NCI-H460 (cell line): ENCODE measurements at places on chromosomes 11 and 22.

DNA sequence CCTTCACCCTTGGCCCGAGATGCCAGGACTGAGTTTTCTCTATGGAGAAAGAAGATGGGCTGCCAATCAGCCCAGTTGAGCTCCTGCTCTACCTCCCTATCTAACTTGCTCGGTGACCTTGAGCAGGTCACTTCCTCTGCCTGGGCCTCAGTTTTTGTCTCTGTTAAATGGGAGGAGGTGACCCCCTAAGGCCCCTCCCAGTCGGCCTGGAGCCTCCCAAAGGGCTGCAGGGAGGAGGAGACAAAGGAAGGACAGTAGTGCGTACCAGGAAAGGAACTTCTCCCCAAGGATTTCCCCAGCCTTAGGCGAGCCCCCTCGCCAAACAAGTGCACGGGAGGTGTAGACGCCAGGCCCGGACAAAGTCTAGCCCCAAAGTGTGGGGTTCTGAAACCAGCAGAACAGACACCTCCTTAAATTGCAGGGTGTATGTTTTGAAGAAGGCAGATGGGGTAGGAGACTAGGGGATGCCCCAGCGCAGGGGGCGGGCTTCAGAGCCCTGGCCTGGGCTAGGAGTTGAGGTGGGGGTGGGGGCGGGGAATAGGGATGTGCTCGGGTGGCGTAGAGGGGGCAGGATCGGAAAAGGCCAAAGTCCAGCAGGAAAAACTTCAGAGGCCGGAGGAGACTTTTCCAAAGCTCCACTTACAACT lies 1.0 kb downstream of the CBX7 start:
- DNase-seq: no peak

GRCh38 chr11:79088967-79089366 lies 351.9 kb downstream of the TENM4 start:
- no peak for DNase-seq

- DNase-seq: no peak
These were observed 102.4 kb downstream of the ARHGAP42 start for GRCh38 chr11:100789500-100789899.

- no peak for DNase-seq
These were observed 183.4 kb upstream of the MTMR2 start for GRCh38 chr11:96107143-96107824.

DNA sequence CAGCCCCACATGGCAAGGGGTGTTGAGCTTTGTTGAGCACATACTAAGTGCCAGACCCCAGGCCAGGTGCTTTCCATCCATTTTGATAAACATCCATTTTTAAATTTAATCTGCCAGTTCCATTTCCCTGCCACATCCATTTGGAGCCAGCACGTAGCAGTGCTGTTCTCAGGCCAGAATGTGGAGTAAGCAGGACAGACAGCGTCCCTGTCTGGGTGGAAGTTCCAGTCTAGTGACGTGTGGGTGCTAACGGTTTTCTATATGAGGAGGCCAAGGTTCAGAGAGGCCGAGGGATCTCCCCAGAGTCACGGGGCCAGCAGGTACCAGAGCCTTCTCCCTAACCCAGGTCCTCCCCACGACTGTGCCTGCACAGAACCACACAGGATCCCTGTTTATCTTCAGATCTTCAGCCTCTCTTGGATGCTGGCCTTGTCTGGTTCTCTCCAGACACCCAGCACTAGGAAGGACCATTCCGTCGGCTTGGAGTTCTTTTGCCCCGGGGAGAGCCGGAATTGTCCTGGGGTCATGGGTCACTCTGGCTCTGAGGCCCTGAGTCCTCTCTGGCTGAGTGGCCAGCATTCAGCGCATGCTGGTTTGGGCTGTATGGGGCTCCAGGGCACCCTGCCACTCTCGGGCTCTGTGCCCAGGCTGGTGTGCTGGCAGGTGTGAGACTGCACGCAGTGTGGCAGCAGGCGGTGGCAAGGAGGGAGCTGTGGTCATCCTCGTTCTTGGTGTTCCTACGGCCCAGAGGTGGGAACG lies 63.6 kb upstream of the PPARA start:
- no peak for DNase-seq
